ENCODE measurements at places on chromosomes 2 and 18.

DNA sequence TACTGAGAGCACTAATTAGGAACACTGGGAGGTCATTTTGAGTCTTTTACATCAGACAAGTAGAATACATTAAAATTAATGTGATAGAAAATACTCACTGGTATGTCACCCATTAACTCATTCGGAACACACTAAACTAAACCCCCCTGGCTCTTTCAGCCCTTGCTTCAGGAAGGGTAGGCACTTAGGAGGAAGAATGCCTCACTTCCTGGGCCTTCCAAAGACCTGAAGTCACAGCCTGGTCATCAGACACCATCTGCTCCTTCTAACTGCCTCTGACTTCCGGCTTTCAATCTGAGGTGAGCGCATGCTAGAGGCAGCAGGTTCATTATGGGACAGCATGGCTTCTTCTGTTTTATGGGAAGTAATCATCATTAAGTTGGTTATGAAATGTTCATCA, 451.4 kb downstream of the PID1 start:
- DNase-seq, result no peak

DNA sequence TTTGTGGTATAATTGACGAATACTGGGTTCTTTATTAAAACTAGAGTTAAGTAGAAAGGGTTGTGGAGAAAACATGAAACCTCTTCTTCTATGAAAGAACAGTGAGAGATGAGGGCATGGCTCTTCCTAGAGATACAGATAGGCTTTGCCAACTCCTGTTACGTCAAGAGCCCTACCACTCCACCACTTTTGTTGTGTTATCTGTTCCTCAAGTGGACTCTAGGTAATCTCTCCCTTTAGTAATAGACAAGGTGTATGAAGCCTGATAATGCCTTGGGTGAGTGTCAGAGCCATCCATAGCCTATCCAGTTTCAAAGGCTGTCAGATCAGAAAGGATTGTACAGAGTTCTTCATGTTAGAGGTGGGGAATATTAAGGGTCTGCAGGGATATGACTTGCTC, 176.4 kb downstream of the SETBP1 start:
- DNase-seq, result no peak

DNA sequence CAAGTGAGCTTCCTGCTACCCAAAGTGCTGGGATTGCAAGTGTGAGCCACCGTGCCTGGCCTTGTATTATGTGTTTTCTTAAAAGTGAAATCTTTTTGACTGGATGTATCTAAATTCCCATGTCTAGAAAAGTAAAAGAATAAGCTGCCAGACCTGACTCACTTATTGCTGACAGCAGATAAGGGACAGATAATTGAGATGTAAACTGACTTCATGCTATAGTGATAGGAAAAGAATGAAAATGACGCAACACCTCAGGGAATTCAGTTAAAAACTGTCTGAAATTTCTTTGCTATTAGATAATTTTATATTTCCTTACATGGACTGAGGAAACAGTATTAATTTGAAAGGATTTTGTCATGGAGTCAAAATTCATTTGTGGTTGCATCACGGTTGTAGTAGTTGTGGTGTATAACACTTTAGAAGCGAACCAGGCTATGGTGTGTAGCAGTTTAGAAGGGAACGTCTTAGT, 19.4 kb downstream of the TTC27 start:
- DNase-seq, result no peak

GRCh38 chr2:195575016-195575415, 82.0 kb upstream of the SLC39A10 start:
- DNase-seq, result no peak

DNA sequence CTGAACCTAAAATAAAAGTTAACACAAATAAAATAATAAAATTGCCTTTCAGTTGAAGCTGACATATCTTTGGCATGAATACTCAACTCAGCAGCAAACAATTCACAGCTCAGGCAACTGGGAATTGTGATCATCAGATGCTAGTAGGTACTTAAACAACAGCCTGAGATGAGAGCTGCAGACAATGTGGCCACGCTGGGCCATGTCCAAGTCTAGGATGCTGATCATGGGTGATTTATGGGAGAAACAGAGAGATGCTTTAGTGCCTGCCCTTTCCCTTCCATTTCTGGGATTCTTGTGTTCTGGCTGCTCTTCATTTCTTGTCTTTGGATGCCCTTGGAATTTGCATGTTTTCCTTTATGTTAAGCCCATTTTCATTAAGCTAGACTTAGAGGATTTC, 212.4 kb upstream of the CWC22 start:
- DNase-seq, result no peak

DNA sequence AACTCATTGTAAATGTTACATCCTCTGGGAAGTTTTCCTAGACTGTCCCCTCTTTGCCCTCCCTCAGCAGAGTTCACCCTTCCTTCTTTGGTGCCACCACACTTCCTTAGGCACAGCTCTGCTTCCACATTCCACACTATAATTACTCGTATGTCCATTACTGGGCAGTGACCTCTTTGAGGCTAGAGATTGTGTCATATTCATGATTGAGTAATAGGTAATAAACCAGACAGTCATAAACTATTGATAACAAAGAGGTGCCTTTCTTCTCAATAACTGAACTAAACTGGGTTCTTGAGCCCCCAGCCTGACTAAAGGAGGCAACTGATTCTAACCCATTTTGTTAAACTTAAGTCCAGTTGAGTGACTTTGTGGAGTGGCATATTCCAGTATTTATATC, 28.3 kb downstream of the MYO3B start:
- DNase-seq, result no peak

GRCh38 chr2:3738454-3738853, 35.1 kb downstream of the DCDC2C start:
- DNase-seq, result peak; percentile 41

DNA sequence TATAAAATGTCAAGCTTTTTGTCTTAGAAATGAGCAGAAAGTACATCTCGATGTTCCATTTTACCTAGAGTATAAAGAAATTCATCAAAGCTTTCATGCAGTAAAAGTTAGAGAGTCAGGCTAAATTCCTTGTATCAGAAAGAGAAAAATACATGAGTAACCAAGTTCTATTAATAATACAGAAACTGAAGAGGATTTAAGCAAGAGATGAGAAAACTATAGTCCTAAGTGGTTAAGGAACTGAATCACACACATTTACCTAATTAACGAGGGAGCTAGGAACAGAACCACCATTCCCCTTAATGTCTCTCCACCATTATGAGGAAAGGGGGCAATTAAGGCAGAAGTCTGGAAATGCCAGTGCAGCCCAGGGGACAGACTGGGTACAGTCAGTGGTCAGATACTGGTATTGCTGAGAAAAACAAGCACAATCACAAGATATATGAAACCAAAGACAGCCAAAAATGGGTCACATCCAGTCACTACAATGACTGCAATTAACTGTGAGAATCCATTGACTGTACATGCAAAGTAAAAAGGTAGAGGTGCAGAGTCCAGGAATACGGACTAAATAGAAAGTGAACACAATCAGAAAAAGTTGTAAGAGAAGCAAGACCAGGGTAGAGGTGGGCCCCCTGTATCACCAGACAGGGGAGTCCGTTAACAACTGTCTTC, 23.9 kb downstream of the MAP4K3 start:
- DNase-seq, result no peak
